NCI-H146 (cell line): ENCODE measurements at places on chromosomes 1 and 21.

- no peak for DNase-seq
These were observed 193.5 kb downstream of the CYYR1 start for GRCh38 chr21:26379561-26379960.

DNA sequence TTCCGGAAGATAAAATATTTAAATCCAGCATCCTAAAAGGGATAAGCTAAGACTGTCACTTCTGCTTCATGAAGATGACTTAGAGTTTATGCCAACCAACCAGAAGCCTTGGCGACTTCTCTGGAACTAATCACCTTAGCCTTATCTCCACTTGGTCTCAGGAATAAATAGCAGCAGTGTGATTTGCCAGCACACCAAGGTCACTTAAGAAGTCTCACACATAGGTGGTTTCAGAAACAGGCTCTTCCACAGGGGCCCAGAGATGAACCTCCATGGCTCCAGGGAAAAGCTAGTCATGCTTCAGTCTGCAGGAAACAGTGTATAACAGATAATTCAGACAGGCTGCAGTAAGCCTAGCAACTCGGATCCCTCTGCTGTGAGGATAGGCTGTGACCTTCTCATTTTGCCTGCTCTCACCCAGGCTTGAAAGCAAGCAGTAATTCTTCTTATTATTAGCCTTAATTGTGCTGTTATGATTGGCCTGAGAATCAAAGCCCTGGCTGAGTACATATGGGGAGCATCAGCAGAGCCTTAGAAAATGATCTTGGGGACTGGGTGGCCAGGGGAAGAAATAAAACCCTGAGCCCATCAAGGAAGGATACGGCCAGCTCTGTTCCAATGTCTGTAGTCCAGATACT is 84.7 kb downstream of the WLS start:
- DNase-seq, result no peak

GRCh38 chr1:10070206-10070605 is 37.4 kb downstream of the UBE4B start:
- DNase-seq, result no peak

- no peak for DNase-seq
These were observed 34.8 kb downstream of the WDR4 start for GRCh38 chr21:42844411-42845113.

DNA sequence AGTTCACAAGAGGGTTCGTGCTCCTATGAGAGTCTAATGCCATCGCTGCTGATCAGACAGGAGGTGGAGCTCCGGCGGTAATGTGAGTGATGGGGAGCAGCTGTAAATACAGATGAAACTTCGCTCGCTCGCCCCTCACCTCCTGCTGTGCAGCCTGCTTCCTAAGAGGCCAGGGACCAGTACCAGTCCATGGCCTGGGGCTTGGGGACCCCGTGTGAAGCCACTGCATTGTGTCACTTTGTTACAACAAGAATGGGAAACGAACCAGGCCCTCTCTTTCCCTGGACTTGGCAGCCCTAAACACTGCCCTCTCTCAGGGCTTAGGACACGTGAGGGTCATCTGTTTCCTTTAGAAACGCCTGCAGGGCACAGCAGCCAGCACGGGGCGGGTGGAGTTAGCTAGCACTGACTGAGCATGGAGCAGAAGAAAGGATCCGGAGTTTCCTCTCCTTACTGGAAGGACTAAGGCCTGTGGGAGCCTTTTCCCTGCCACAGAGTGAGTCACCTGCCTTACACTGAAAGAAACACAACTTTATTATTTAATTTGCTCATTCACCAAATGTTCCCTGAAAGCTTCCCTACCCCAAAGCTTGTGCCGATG is 185.2 kb upstream of the TMEM51 start:
- no peak for DNase-seq

- DNase-seq, result peak; percentile 21
These were observed 632 bp downstream of the PEX19 start for GRCh38 chr1:160284220-160284781.

- DNase-seq, result no peak
These were observed 12.2 kb downstream of the TXNIP start for GRCh38 chr1:145983960-145984830.

DNA sequence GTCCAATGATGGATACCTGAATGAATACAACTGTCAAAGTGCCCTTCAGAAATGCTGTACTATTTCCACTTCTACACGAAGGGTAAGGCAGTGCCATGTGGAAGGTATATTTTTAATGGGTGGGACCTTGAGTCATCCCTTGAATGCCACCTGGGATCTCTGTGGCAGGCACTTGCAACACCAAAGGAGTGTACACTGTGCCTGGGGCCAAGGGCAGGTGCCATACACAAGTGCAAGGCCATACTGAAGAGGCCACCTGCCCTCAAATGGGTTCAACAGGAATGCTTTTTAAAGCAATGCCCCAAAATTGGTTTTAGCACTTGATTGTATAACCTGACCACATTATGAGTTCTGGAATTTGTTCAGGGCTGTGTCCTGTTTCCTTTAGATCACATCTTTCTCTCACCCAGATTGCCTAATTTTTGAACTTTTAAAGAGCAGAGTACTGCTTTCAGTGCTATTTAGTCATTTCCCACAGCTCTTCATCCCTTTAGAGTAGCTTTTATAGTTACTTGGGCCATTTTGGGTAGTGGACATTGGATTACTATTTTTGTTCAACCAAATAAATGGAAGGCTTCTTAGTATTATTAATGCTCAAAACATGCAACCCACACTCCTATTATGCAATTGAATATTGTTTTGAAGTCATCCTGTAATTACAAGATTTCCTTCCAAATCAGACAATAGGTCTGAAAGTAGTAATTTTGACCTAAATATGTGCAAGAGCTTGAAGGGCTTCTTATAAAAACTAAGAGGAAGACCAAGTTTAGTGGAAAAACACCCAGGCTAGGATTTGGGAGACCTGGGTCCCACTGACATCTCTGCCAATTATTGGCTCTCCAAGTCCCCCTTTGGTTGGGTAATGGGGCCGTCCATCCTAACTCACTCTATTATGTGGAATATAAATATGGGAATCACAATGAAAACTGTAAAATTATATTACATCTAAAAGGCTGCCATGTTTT is 57.2 kb downstream of the LEPR start:
- no peak for DNase-seq

GRCh38 chr1:167794043-167794442 is 72.3 kb downstream of the MPZL1 start:
- DNase-seq, result no peak

GRCh38 chr1:229625071-229625914 is 629 bp downstream of the TAF5L start:
- DNase-seq, result peak; percentile 78

GRCh38 chr1:117753652-117754051 is 147.8 kb downstream of the TENT5C start:
- DNase-seq, result no peak

DNA sequence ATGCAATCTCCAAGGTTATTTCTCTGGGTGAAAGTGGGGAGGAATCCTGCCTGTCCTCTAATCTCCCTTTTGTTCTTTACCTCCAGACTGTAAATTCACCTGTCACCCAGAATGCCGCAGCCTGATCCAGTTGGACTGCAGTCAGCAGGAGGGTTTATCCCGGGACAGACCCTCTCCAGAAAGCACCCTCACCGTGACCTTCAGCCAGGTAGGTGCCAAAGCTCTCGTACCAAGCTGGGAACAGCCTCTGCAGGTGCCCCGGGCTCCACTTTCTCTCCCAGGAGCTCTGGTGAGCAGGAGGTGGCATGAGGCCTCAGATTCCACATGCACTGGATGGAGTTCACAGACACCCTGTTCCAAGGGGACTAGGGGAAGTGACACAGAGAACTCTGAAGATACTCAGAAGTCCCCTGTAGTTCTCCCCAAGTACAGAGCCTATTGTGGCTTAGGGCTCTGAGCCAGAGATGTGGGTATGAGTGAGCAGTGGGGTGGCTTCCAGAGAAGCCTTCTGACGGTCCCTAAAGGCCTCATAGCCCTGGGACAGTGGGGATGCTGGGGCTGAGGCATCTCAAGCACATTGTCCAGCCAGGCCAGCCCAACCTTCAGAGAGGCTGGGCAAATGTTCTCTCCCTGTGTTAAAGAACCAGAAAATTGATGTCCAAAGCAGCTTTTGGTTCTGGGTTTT is 30.9 kb downstream of the RASSF5 start:
- DNase-seq, result no peak

DNA sequence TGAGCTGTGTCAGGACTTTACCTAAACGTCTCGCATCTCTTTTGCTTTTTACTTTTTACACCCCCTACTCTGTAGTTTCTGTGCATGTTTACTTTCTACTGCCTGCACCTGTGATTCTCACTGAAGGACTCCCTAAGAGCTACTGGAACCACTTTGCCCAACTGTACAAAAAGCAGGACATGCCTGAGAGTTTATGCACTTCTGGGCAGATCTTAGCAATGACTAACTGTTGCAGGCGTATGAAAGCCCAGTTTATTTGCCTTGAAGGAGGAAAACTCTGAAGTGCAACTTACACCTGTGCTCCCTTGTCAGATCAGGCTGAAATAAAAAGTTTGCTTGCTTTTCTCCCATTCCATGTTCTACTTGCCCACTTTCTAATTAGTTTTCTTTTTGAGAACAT is 467.0 kb upstream of the USP24 start:
- DNase-seq, result no peak

GRCh38 chr1:60547821-60548220 is 474.3 kb upstream of the C1orf87 start:
- no peak for DNase-seq

DNA sequence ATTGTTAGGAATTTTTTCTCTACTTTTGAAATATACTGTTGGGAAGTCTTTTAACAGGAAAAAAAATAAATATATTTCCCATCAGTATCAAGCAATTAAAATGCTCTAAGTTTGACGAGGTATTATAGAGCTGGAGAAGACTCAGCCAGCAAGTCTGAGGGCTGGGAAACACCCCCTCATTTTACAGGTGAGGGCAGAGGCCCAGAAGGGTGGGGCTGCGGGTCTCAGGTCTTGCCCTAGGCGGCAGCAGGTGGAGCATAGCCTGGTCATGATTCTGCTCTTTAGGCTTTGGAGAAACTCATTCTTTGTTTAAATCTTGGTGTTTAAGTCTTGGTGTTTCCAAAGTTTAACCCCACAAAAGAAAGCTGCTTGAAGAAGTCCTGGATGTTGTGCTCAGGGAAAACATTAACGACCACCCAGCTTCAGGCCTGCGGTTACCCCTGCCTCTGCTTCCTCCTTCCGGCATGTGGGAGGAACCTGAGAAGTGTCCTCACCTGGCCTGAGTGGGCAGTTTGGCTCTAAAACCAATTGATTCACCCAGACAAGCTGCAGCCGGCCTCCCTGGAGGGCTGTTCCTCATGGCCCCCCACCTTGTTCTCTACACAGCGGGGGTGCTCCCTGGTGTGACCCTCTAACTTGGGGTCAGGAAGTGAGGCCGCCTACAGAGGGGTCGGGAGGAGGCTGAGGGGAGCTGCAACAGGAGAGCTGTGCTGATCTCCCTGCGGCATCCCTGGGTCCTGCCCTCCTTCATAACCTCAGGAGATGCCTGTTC is 41.7 kb downstream of the OLFML2B start:
- no peak for DNase-seq

GRCh38 chr1:207888652-207889051 is 22.3 kb downstream of the CD34 start:
- no peak for DNase-seq
